ENCODE measurements at places on chromosomes 4 and X. TPM values are rescaled to one million over a fixed set of nuclear protein-coding genes. Genes with fewer than 3 reads are reported as not detected.

- DNase-seq: no peak
Observed at GRCh38 chrX:51047950-51048349, 137.4 kb downstream of the BMP15 start.

Gene ARSJ
- total RNA-seq: 11.2 TPM

Gene USP51
- total RNA-seq: 6.3 TPM

Gene SPANXB1
- not detected for total RNA-seq

Gene FGD1
- 15.6 TPM for total RNA-seq
